ENCODE measurements at places on chromosomes 5 and 9.

GRCh38 chr5:17355586-17356346 lies 138.3 kb downstream of the BASP1 start:
- DNase-seq = no peak

GRCh38 chr5:143649937-143650621 lies 161.9 kb upstream of the HMHB1 start:
- no peak for DNase-seq

DNA sequence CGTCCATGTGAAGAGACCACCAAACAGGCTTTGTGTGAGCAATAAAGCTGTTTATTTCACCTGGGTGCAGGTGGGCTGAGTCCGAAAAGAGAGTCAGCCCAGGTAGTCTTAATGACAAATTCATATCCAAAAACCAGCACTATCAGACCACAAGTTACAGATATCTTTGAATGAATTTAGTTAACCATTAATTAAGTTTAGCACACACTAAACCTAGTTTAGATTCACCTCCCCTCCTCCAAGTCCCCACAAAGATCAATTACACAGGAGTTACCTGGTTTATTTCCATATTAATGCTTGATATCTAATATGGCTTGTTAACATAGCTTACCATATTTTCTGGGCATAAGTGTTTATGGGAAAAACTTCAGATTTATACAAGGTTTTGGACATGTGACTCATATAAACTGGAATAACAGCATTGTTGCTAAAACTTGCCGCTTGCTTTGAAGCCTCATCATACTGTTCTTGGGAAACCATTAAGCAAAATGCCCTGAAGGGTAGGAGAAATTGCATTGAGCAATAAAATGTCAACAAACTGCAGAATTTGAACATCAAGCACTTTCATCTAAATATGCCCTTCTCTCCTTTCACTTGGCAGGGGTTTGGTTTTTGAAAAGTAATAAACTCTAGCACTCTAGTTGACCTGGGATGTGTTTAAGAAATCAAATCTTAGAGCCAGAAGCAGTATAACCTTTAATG lies 166.9 kb downstream of the SNCAIP start:
- no peak for DNase-seq

- DNase-seq = no peak
These were observed 593.1 kb downstream of the MAT2B start for GRCh38 chr5:164098531-164098930.

GRCh38 chr9:79120941-79121340 lies 450.8 kb upstream of the TLE4 start:
- no peak for DNase-seq

GRCh38 chr5:169013208-169013728 lies 287.7 kb downstream of the SLIT3 start:
- DNase-seq = no peak

- no peak for DNase-seq
These were observed 286.8 kb downstream of the ARHGAP26 start for GRCh38 chr5:143056792-143057579.

- no peak for DNase-seq
These were observed 16.6 kb upstream of the ELAVL2 start for GRCh38 chr9:23842565-23843129.

- DNase-seq = no peak
These were observed 34.0 kb upstream of the PHYKPL start for GRCh38 chr5:178266581-178266980.

- DNase-seq = no peak
These were observed 57.8 kb upstream of the C5orf46 start for GRCh38 chr5:147963948-147964693.

- DNase-seq = no peak
These were observed 40.4 kb upstream of the CTNNA1 start for GRCh38 chr5:138712791-138713190.

GRCh38 chr9:3028535-3028934 lies 184.6 kb upstream of the PUM3 start:
- DNase-seq = no peak

- DNase-seq = no peak
These were observed 88.0 kb downstream of the INIP start for GRCh38 chr9:112629671-112630485.

- no peak for DNase-seq
These were observed 97.2 kb downstream of the MVB12B start for GRCh38 chr9:126423916-126424185.

DNA sequence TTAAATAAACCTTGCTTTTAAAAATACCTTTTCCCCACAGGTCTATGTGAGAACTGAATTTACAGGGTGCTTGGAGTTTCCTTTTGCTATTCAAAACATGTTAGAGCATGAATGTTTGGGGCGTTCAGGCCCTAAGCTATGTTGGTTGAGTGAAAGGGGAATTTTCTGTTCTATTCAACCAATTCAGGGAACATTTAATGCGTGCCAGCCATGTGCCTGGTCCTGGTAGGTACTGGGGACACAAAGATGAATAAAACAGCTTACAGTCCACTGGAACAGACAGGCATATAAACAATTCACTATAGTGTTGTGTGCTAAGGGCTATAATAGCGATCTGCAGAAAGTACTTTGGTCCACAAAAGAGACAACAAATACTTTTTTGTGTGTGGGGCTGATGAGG lies 108.5 kb downstream of the ZSWIM6 start:
- DNase-seq = no peak

DNA sequence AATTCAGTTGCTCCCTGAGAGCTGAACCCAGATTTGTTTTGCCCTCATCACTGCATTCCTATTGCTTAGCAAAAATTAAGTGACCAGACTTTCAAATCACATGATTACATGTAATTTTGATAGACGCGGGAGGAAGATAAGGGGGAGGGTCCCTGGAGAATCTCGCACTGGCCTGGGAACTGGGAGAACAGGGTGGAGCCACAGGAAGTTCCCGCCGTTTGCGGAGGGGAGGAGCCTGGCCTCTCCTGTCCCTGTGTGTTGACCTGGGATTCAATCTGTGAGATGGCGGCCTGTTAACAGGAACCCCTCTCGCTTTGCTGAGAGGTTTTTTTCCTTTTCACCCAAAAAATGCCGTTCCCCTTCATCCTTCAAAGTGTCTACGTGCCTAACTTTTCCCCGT lies 142.9 kb upstream of the OR13F1 start:
- no peak for DNase-seq

DNA sequence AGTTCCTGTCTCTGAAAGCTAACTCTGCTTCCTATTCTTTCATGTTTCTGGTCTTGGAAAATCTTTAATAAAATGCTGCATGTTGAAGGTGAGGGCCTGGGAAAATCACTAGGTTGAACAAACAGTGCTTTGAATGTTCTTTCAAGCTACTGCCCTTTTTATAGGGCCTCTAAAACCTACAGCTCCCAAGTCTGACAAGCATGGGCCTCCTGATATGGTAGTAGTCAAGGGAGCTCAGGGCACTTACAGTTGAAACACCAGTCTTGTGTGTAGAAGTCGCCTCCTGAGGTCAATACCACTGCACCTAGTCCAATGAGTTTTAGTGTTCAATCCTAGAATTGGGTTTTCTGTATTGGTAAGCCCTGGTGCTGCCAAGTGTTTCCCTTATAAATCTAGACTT lies 20.5 kb downstream of the VLDLR start:
- DNase-seq = no peak

DNA sequence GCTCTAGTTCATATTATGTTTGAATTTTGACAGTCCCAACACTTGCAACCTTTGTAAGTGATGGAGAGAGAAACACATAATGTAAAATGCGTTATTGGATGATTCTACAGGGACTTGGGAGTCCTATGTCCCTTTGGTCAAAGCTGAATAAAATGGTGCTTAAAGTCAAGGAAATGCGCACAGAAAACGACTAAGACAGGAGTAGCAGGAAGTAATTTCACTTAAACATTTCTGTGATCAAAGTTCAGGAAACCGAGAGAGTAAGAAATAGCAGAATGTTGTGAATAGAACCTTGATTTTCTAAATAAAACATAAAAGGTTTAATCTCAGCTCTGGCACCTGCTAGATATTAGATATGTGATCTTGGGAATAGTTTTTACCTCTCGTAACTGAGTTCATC lies 2339.2 kb downstream of the MAT2B start:
- DNase-seq = no peak

- peak; percentile 8 for DNase-seq
These were observed 10.5 kb upstream of the GALNT10 start for GRCh38 chr5:154179846-154180710.

GRCh38 chr5:156411185-156411613 lies 84.2 kb downstream of the SGCD start:
- DNase-seq = no peak

DNA sequence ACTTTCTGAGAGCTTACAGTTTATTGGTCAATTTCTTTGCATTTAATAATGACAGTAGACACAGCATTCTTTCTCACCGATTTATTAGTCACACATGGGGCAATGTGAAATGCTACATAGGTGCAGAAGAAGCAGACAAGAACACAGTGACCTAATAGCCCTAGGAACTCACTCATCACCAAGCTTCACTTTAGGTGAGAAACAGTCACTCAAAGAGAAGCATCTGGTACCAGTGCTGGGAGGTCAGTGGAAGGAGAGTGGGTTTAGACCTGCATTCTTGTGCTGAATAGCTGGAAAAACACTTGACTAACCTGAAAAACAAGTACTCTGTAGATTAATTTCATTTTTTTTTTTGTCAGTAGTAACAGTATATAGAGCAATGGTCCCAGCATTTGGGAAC lies 179.6 kb downstream of the GRIA1 start:
- DNase-seq = no peak

DNA sequence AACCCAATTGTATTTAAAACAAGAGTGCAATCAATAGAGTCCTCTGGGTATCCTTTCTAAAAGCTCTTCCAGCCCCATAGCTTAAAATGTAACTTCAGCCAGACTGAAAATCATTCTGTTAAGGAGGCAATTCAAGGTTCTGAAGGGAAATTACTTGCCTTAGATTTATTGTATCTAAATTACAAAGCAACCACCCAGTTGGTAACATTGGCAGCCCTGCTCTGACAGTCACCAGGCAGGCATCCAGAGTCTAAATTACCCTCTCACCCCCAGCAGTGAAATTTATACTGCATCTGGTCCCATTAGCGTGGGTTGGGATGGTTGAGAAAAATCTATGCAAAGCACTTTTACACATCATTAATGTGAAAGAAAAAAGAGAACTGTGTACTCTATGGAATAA lies 514.7 kb downstream of the MTRR start:
- no peak for DNase-seq

DNA sequence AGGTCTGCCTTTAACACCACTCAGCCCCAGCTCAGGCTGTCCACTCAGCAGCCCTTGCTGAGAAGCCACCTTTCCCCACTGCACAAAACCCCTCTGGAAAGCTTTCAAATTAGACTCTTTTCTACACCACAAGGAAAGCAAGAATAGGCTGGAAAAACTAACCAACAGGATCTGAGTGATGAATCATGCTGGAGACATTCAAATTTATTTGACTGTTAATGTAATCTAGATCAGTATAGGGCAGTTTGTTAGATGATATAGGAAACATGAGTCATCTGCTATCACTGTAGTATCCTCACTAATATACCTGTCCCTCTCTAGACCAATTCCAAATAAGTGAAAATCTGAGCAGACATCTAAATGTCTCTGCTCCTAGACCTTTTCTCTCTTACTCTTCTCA lies 127.8 kb upstream of the PAM start:
- DNase-seq = no peak

- DNase-seq = no peak
These were observed 45.5 kb upstream of the IL7R start for GRCh38 chr5:35811108-35811741.

- DNase-seq = no peak
These were observed 474.7 kb downstream of the PDE4D start for GRCh38 chr5:59418808-59419207.

GRCh38 chr5:6711409-6712141 lies 1.7 kb upstream of the TENT4A start:
- no peak for DNase-seq

DNA sequence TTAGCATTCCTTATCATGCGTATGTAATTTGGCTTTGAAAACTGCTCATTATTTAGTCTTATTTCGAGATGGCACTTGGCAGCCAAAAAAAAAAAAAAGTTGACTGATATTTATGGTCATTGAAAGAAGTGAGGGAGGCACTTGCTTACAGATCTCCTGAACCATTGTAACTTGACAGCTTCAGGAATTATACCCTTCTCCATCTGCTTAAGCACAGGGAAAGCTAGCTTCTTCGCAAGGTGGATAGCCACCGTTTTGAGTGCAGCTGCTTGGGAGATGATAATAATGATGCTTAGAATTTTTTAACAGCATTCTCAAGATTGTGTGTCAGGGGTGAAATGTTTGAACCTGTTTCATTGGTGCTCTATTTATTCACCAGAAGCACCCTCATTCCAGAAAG lies 116.1 kb downstream of the GIN1 start:
- DNase-seq = no peak

GRCh38 chr5:151740958-151741373 lies 17.5 kb downstream of the ATOX1 start:
- no peak for DNase-seq

DNA sequence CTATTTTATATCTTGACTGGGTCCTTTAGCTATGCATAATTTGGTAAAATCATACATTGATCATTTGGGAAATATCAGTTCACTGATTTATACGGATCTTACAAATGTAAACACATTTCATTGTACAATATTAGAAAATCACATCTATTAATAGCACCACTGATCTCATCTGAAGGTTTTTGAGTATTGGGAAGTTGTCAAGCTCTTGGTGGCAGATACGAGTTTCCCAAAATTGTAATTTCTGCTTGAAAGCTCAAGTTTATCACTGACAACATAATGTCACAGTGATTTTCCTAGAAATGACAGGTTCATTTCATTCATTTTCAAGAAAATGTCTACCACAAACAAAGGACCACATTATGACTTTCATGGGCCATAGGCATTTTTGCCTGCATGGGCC lies 3.0 kb upstream of the MACROH2A1 start:
- DNase-seq = no peak

DNA sequence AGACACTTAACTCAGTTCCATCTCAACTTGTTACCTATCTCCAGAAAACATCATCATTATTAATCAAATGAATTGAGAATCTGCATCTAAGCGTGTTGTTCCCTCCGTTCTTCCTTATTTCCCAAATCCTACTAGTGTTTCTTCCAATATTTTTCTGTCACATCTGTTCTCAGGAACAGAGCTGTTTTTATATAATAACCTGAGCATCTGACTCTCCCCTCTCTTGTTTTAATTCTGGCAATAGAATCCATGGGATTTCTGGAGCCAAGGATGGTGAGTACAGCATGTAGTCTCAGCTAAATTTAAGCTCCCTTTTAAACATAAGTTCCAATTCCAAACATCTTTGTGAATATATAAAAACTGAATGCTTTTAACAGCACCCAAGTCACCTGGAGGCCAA lies 558.3 kb downstream of the DTWD2 start:
- DNase-seq = no peak

All from anterior cingulate cortex (tissue), 58 donors.